ENCODE measurements at places on chromosomes 5 and 9. TPM values are rescaled to one million over a fixed set of nuclear protein-coding genes. Genes with fewer than 3 reads are reported as not detected.

FRMD3 gene
- 9.6 TPM for total RNA-seq

PCDHA4 gene
- total RNA-seq, result not detected

PCDH12 gene
- total RNA-seq, result not detected

ANKRD31 gene
- total RNA-seq, result 0.09 TPM

FBP1 gene
- 0.29 TPM for total RNA-seq

CKMT2 gene
- total RNA-seq, result 1.2 TPM

UCK1 gene
- 24.1 TPM for total RNA-seq

PALM2AKAP2 gene
- 1.8 TPM for total RNA-seq

LHX3 gene
- total RNA-seq, result not detected

GRCh38 chr9:70058569-70059116 is 15.0 kb downstream of the MAMDC2 start:
- no peaks in the 10 kb centered on the region for H3K4me1 ChIP-seq
- H3K36me3 ChIP-seq, result no peaks in the 10 kb centered on the region
- H3K27ac ChIP-seq, result no peak overlapping the region
- no peak overlapping the region for H3K4me3 ChIP-seq
- no peaks in the 10 kb centered on the region for H3K27me3 ChIP-seq

DNA sequence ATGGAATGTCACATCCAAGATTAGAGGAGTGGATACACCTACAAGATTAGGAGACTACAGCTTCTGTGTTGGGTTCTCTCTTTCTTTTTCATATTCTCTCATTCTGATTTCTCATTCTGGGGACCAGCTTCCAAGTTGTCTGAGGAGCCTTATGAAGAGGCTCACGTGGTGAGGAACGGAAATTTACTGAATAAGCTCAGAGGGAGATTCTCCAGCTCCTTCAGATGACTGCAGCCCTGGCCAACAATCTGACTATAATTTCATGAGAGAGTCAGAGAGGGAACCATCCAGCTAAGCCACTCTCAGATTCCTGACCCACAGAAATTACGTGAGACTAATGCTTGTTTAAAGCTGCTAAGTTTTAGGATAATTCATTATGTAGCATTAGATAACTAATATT is 27.1 kb upstream of the TENT2 start:
- H3K27me3 ChIP-seq, result no peaks in the 10 kb centered on the region
- peaks cover 34% of the 10 kb centered on the region for H3K4me1 ChIP-seq
- H3K27ac ChIP-seq, result no peak overlapping the region
- H3K36me3 ChIP-seq, result no peaks in the 10 kb centered on the region
- no peak overlapping the region for H3K4me3 ChIP-seq
- no peak for DNase-seq

DNA sequence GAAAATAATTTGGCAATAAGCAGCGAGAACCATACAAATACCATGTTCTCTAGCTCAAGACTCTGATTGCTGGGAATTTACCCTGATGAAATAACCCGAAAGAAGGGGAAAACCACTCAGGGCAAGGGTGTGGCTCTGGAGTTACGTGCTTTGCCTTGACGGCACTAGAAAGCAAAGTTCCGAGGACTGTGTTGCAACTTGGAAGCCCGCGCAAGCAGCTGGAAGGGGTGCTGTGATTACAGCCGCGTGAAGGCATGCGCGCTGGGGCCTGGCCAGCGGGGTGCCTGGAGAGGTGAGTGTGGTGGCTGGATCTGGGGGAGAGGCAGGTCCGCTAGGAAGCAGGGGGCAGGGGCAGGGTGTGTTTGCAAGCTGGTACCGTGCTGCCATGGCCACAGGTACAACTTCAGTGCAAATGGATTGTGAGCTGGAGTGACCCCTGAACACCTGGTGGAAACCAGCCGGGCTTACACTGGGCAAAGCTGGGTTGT is 52.6 kb upstream of the CNOT6 start:
- no peak overlapping the region for H3K27ac ChIP-seq
- no peak for DNase-seq
- peaks cover 7% of the 10 kb centered on the region for H3K4me1 ChIP-seq
- no peaks in the 10 kb centered on the region for H3K36me3 ChIP-seq
- peaks cover 11% of the 10 kb centered on the region for H3K27me3 ChIP-seq

DNA sequence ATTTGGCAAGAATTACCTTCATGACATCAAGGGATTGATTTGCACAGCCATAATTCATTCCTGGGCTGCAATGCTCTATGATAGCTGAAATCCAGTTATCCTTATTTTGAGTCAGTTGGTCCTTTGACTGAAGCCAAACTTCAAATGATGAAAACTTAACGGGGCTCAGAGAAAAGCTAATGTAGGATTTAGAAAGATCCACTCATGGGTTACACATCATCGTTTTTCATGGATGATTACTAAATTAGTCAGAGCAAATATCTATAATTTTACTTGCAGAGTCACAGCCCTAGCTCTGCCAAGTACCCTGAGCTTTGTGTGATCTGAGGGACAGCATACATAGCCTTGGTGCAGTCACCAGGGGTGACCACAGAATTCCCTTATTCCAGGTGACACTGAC is 27.3 kb upstream of the MUSK start:
- no peak overlapping the region for H3K4me3 ChIP-seq
- no peaks in the 10 kb centered on the region for H3K4me1 ChIP-seq
- no peaks in the 10 kb centered on the region for H3K27me3 ChIP-seq
- no peaks in the 10 kb centered on the region for H3K36me3 ChIP-seq

DNA sequence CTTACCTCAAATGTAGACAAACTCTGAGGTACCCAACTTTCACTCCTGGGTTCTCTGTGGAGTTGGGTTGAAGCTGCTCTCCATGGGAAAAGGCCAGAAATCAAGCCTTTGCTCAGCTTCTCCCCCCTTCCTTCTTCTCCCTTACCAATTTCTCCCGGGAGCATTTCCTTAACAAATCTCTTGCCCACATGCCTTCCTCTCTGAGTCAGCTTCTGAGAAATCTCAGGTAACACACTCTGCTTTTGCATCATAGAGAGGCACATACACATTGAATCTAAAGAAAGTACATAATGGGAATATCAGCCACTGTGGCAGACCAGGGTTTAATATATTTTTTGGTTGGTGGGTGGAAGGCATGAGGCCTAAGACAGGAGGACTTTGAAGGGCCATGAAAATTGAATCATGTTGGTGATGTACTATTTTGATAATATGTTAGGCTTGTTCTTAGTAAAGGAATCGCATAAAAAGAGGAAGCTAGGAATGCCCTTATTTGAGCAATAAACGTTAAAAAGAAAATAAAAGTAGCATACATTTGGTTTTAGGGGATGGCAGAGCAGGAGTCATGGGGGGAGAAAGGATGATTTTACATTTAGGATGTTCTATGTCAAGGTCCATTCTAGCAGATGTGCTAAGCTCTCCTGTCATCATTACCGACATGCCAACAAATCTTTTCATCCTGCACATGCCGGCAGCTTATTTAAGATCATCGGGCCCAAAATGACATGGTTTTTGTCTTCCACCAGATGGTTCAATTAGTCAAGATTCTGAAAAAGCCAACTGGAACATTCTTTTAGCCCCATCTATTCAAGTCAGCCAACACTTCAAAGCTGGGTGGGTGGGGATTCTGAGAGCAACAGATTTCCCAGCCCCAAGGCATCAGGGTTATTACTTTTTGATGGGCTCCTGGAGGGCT is 199.5 kb upstream of the CLINT1 start:
- H3K27ac ChIP-seq, result no peak overlapping the region
- DNase-seq, result no peak
- H3K27me3 ChIP-seq, result no peaks in the 10 kb centered on the region
- no peaks in the 10 kb centered on the region for H3K4me1 ChIP-seq
- no peak overlapping the region for H3K4me3 ChIP-seq

- no peaks in the 10 kb centered on the region for H3K4me1 ChIP-seq
- no peak overlapping the region for H3K27ac ChIP-seq
- DNase-seq, result no peak
- no peak overlapping the region for H3K4me3 ChIP-seq
- peaks cover 7% of the 10 kb centered on the region for H3K27me3 ChIP-seq
Observed at GRCh38 chr9:111863636-111864035, 33.0 kb upstream of the UGCG start.

DNA sequence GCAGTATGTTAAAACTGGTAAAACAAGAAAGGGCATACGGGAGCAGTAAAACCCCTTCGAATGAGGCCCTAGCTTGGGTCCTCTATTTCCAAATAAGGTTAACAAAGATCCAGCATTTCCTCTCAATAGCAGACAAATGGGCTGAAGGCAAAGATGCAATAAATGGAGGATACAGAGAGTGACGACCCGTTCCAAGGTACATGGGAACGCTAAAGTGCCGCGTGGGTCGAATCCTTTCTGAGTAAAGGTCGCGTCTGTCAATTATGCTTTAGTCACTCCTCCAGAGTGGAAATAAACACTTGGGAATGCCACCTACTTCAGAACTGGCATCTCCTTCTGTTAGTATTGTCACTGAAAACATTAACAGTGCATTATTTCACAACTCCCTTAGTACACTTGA is 24.7 kb downstream of the ARL15 start:
- no peaks in the 10 kb centered on the region for H3K27me3 ChIP-seq
- no peaks in the 10 kb centered on the region for H3K36me3 ChIP-seq
- no peak overlapping the region for H3K27ac ChIP-seq
- H3K4me3 ChIP-seq, result no peak overlapping the region
- no peaks in the 10 kb centered on the region for H3K4me1 ChIP-seq

- H3K27me3 ChIP-seq, result peaks cover 29% of the 10 kb centered on the region
- H3K4me1 ChIP-seq, result no peaks in the 10 kb centered on the region
- H3K36me3 ChIP-seq, result no peaks in the 10 kb centered on the region
- no peak for DNase-seq
Observed at GRCh38 chr5:150671509-150672236, 10.6 kb downstream of the MYOZ3 start.

GRCh38 chr5:136020383-136021015 is 8.3 kb upstream of the TGFBI start:
- H3K27me3 ChIP-seq, result no peaks in the 10 kb centered on the region
- H3K4me3 ChIP-seq, result no peak overlapping the region
- DNase-seq, result peak; percentile 39
- no peak overlapping the region for H3K27ac ChIP-seq

DNA sequence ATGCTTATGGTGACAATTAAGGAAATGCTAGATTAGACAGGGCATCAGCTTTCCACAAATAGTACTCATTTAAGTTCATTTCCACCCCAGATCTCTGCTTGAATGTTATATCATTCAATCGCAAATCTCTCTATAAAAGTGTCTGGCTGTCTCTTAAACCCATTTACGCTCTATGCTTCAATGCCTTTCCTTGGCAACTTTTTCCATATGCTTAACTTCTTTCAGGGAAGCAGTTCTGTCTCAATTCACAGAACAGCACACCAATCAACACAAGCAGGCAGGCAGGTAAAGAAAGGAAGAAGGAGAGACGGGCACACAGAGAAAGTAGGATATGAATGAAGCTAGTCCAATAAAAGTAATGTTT is 243.1 kb downstream of the DENND1A start:
- H3K4me1 ChIP-seq, result peaks cover 18% of the 10 kb centered on the region
- H3K27ac ChIP-seq, result no peak overlapping the region
- no peak overlapping the region for H3K4me3 ChIP-seq
- 0 out of 3 replicates have a peak, but pooled peaks cover 6% of the 10 kb centered on the region for H3K36me3 ChIP-seq
- no peak for DNase-seq

DNA sequence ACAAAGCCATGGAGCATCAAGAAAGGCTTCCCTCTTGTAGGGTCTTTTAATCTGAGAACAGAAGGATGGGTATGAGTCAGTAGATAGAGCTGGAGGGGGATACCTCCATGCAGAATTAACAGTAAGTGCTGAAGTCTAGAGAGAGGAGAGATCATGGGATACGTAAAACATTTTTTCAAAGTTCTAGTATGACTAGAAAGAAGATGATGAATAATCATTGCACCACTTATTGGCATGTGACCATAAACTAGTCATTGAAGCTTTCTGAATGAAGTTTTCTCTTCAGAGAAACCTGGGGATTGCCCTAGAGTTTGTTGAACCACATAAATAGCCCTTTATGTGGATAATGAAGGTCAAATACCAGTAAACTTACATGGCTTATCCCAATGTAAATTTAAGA is 48.6 kb upstream of the PTPRD start:
- H3K27me3 ChIP-seq, result no peaks in the 10 kb centered on the region
- DNase-seq, result no peak
- H3K36me3 ChIP-seq, result no peaks in the 10 kb centered on the region
- H3K27ac ChIP-seq, result no peak overlapping the region

GRCh38 chr5:58066076-58066475 is 393.8 kb downstream of the PLK2 start:
- no peaks in the 10 kb centered on the region for H3K4me1 ChIP-seq
- no peaks in the 10 kb centered on the region for H3K27me3 ChIP-seq
- no peak overlapping the region for H3K27ac ChIP-seq
- no peak overlapping the region for H3K4me3 ChIP-seq
- no peak for DNase-seq

DNA sequence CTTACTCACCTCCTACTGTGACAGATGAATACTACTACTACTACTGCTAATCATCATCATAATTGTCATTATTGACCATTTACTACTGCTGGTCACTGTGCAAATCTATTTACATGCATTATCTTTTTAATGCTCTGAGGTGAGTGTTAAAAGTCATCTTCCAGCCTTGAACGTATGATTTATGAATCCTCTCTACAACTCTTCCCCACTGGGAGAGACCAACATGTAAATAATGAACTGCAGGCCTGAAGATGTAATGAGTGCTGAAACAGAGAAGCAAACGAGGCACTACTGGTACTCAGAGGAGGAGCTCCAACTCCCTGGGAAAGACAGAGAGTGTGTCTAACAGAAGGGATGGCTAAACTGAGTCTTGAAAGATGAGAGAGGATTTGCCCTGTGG is 95.4 kb downstream of the JAKMIP2 start:
- no peaks in the 10 kb centered on the region for H3K36me3 ChIP-seq
- no peaks in the 10 kb centered on the region for H3K27me3 ChIP-seq
- H3K4me1 ChIP-seq, result no peaks in the 10 kb centered on the region
- H3K4me3 ChIP-seq, result no peak overlapping the region
- no peak overlapping the region for H3K27ac ChIP-seq

GRCh38 chr9:118554987-118555386 is 814.2 kb downstream of the BRINP1 start:
- no peaks in the 10 kb centered on the region for H3K4me1 ChIP-seq
- no peak overlapping the region for H3K27ac ChIP-seq
- DNase-seq, result no peak
- no peaks in the 10 kb centered on the region for H3K27me3 ChIP-seq

DNA sequence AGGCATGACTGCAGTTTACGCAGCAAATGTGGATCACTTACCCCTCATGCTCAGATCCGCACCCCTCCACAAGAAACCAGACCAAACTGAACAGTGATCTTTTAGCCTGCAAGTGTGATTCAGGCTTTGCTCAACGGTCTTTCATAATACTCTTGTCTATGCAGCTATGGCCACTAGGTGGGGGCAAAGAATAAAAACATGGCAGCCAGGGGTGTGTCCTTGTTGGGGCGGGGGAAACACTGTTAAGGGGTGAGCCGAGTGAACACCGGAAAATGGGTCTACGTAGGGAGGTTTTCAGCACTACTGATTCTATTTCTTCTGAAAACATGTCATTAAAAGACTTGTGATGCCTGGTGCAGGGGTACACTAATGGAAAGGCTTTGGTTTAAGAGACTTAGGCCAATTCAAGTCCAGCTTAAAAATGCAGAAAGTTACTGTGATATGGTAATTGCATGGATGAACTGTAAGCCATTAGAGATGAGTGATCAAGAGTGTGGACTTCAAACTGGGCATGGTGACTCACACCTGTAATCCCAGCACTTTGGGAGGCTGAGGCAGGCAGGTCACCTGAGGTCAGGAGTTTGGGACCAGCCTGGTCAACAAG is 49.9 kb upstream of the GPR151 start:
- peak; percentile 65 for DNase-seq
- no peak overlapping the region for H3K4me3 ChIP-seq
- H3K27me3 ChIP-seq, result no peaks in the 10 kb centered on the region
- no peak overlapping the region for H3K27ac ChIP-seq
- H3K4me1 ChIP-seq, result no peaks in the 10 kb centered on the region
- H3K36me3 ChIP-seq, result no peaks in the 10 kb centered on the region

Data from HepG2 (cell line).